MG63 (cell line): ENCODE measurements at places on chromosomes 2 and 18.
A peak's percentile ranks its signal among the peaks of the same experiment; 100 is the strongest.

- no peak for DNase-seq
These were observed 385.1 kb upstream of the DSEL start for GRCh38 chr18:67901573-67901972.

- no peak for DNase-seq
These were observed 69.6 kb upstream of the CD28 start for GRCh38 chr2:203636588-203637470.

GRCh38 chr2:160703648-160704585, 210.3 kb upstream of the RBMS1 start:
- no peak for DNase-seq

GRCh38 chr2:103605071-103605780, 843.4 kb downstream of the TMEM182 start:
- DNase-seq = no peak

DNA sequence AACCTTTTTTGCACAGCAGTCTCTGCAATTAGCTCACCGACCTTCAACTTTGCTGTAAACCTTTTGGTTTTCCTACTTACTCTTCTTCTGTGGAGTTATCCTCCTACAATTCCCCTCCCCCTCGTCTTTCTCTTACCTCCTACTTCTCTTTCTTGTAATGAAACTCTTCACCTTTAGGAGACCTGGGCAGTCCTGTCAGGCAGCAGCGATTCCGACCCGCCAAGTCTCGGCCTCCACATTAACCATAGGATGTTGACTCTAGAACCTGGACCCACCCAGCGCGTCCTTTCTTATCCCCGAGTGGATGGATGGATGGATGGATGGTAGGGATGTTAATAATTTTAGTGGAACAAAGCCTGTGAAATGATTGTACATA, 8.3 kb downstream of the TBR1 start:
- no peak for DNase-seq

- peak; percentile 48 for DNase-seq
These were observed 6.0 kb upstream of the GLI2 start for GRCh38 chr2:120729406-120730399.

- DNase-seq = no peak
These were observed 9.2 kb downstream of the ONECUT2 start for GRCh38 chr18:57444301-57444759.

- no peak for DNase-seq
These were observed 2.2 kb downstream of the INO80D start for GRCh38 chr2:206083602-206084438.

DNA sequence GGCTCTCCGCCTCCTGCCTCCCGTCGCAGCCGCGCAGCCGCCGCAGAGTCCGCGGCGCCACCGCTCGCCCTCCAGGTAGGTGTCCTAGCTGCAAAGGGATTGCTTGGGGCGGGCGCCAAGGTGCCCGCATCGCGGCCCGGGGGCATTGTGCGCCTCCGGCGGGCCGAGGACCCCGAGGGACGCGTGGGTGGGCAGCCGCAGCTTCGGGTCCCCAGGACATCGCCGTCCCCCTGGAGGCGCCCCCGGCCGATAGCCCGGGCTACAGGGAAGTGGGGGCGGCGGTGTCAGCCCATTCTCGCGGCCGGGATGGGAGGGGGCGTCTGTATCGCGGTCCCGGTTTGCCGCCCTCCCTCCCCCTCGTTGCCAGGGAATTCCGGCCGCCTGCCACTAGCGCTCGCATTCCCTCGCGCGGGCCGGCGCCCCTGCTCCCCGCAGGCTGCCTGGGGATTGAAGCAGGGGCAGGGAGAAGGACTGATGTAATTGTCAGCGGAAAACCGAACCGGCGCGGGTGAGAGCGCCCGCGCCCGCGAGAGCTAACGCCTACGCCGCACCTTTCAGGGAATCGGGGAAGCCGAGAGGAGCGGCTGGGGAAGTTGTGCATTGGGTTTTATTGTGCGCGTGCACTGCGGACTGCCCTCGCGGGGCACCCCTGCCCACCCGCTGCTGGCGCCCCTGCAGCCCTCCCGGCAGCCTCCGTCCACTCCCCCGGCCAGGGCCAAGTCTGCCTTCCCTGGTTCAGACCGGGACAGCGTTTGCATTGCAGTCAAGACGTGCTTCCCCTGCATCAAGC, 483 bp downstream of the OSBPL6 start:
- DNase-seq = peak; percentile 52

DNA sequence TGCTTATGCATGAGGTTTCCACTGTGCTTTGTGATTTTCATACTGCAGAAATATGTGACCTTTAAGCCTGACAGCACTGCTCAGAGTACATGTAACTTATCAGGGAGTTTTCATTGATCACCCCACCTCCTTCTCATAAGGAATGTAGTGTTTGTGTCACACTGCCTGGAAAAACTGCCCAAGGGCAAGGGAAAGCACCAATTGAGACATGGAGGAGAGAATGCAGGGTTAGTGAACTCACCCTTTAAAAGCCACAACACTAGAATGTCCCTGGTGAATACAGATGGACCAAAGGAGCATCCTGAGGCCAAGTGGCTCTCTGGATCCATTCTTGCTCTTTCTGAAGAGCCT, 147.2 kb upstream of the SPATS2L start:
- no peak for DNase-seq

GRCh38 chr2:218924757-218925156, 34.7 kb upstream of the CDK5R2 start:
- no peak for DNase-seq

- DNase-seq = no peak
These were observed 107.2 kb downstream of the RNF152 start for GRCh38 chr18:61785588-61785987.

GRCh38 chr2:234363011-234363487, 133.8 kb downstream of the ARL4C start:
- DNase-seq = peak; percentile 58

- no peak for DNase-seq
These were observed 195.8 kb downstream of the CYP26B1 start for GRCh38 chr2:71951718-71952404.

- no peak for DNase-seq
These were observed 20.3 kb upstream of the ASB1 start for GRCh38 chr2:238406221-238406997.

- DNase-seq = peak; percentile 54
These were observed 99.4 kb upstream of the SCN7A start for GRCh38 chr2:166593403-166593802.

DNA sequence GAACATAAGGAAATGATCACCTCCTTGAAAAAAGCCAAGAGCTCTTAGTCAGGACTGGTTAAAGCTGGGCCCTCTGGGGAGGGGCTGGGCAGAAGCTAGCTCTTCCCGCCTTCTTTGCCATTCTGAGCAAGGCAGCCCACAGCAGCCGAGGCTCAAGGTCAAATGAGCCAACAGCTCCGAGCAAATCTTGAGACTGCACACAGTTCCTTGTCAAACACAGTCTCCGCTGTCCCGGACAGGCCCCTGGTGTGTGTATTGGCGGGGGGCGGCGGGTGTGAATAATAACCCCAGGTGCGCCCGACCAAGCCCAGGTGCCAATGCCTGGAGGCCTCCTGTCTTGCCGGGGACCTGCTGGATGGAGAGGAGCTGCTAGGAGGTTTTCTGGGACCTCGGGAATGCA, 46.4 kb upstream of the ACAA2 start:
- no peak for DNase-seq

DNA sequence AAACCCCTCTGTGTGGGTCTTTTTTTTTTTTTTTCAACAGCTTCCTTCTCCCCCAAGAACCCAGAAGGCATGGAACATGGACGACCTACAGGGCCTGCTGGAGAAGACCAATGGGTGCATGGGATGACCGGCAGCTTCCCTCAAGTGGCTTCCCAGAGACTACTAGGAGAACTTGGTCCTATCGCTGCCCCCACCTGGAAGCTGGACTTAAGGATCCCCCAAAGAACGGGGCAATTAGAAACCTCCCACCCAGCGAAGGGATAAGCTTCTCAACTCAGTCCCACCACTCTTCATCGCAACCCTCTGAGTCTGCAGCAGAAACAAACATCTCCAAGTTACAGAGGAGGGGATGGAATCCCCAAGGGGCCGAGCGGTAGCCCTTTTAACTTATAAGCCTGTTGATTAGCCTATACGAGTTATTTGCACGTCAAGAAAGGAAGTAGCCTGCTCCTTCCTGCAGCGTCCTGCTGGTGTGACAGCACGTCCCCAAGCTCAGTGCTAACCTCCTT, 1.4 kb downstream of the ACTR1B start:
- no peak for DNase-seq

- no peak for DNase-seq
These were observed 65.2 kb downstream of the ZEB2 start for GRCh38 chr2:144454466-144455287.
